ENCODE measurements at places on chromosomes 6 and 20.

DNA sequence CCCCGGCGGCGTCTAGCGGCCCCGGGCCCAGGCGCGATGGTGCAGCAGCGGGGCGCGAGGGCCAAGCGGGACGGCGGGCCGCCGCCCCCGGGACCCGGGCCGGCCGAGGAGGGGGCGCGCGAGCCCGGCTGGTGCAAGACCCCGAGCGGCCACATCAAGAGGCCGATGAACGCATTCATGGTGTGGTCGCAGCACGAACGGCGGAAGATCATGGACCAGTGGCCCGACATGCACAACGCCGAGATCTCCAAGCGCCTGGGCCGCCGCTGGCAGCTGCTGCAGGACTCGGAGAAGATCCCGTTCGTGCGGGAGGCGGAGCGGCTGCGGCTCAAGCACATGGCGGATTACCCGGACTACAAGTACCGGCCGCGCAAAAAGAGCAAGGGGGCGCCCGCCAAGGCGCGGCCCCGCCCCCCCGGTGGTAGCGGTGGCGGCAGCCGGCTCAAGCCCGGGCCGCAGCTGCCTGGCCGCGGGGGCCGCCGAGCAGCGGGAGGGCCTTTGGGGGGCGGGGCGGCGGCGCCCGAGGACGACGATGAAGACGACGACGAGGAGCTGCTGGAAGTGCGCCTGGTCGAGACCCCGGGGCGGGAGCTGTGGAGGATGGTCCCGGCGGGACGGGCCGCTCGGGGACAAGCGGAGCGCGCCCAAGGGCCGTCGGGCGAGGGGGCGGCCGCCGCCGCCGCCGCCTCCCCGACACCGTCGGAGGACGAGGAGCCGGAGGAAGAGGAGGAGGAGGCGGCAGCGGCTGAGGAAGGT, 715 bp downstream of the SOX12 start:
- peak; percentile 29 for DNase-seq

GRCh38 chr6:126170978-126171382, 168.9 kb upstream of the CENPW start:
- no peak for DNase-seq

DNA sequence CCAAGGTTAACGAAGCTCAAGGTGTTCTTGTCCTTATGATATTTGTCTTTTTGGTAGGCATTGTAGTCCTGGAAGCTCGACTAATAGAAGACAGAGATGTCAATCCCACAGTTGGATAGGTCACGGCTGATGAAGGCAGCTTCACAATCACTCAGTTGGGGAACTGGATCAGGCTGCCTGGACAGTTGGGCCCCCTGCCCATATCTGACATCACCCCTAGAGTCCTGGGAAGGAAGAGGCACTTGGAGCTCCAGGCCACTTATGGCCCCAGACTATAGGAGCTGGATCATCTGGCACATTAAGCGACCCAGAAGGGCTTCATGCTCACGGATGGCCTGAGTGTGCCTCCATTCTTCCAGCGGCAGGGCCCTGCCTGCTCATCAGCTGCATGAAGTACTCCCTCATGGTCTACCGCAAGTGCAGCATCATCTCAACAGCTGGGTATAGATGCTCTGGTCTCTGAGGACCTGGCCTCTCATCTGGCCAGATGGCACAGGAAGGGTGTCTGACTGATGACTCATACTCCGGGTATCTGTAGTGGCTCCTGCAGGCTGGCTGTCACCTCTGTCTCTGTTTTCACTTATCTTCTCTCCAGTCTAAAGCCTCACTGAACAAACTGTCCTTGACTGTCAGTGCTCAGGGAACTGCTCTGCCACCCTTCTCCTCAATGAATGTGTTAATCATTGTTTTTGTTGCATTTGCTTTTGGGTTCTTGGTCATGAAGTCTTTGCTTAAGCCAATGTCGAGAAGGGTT, 29.2 kb upstream of the SSR1 start:
- no peak for DNase-seq

DNA sequence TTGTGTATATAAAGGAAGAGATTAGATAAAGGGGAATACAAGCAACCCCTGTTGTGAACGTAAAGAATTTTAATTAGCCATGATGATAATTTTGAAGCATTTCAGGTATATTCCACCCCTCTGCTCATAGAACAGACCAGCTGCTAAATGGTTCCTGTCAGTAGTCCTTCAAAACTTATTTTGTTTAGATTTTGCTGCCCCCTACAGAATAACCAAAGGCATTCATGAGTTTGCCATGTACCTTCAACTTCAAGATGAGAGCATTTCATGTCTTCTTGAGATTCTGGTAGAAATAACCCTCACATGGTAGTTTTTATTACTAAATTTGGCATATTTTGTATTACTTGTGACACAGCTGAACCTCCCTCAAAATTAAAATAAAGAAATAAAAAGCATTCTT, 1586.7 kb downstream of the HACE1 start:
- no peak for DNase-seq

DNA sequence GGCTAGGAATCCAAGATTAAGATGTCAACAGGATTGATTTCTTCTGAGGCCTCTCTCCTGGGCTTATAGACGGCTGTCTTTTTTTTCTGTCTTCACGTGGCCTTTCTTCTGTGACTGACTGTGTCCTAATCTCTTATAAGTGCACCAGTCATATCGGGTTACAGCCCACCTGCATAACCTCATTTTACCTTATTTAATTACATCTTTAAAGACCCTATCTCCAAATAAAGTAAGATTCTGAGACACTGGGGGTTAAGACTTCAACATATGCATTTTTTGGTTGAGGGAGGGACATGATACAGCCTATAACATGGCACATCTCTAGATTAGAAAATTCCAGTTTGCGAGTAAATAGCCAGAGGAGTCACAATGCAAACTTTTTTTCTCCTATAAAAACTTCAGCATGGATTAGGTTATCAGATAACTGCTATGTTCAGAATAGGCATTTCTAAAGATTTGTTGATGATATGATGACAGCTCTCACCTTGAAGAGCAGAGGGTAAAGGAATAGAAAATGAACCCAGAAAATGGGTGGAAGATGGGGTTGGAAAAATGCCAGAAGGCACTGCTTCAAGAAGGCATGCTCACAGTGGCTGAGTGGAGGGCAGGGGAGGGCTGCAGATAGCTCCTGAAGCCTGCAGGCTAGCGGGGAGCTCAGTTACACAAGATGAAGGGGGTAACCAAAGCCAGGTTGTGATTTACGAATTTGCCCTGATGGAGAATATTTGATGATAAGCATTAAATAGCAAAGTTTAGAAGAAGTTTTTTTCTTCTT, 8.7 kb upstream of the PDE7B start:
- DNase-seq: no peak

GRCh38 chr20:20815711-20816455, 103.4 kb upstream of the RALGAPA2 start:
- DNase-seq: no peak

DNA sequence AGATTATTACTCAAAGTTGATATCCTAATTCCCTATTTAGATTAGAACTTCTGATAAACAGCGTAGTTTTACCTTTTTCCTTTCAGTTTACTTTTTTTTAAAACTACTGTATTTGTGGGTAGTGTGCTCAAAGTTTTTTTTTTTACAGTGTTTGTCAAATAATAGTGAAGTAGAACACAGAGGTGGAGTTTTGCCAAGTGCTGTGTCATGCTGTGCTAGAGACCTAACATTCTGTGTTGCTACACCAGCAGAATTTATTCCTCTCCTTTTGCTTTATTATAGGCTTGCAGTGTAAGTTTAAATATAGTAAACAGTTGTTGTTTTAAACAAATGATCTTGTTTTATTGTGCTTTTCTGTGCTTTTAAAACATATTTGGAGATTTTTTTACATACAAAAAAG, 125.4 kb downstream of the HIVEP1 start:
- no peak for DNase-seq

DNA sequence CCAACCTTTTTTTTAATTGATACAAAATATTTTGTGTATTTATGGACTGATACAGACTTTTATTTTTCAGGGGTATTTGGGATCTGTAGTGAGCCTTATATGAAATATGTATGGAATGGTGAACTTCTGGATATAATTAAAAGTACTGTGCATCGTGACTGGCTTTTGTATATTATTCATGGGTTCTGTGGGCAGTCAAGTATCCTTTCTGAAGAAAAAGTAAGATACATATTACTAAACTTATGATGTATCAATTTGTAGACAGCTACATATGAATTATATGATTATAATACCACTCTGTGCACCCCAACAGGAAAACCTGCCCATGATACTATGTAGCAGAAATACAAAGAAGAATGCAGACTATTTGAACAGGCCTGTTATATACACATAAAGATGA, 47.2 kb downstream of the FIG4 start:
- no peak for DNase-seq

GRCh38 chr6:22020299-22021003, 276.4 kb downstream of the PRL start:
- DNase-seq: no peak

All from activated T-cell treated with anti-CD3 and anti-CD28 coated beads for 4 hours (primary cell).